Fibroblast of mammary gland (primary cell): ENCODE measurements at places on chromosomes 5 and 9.
A peak's percentile ranks its signal among the peaks of the same experiment; 100 is the strongest.

GRCh38 chr5:50325237-50325832 lies 115.8 kb downstream of the EMB start:
- peak; percentile 31 for DNase-seq

- DNase-seq = peak; percentile 80
Measured at GRCh38 chr9:77839459-77840140, 191.5 kb upstream of the GNA14 start.

DNA sequence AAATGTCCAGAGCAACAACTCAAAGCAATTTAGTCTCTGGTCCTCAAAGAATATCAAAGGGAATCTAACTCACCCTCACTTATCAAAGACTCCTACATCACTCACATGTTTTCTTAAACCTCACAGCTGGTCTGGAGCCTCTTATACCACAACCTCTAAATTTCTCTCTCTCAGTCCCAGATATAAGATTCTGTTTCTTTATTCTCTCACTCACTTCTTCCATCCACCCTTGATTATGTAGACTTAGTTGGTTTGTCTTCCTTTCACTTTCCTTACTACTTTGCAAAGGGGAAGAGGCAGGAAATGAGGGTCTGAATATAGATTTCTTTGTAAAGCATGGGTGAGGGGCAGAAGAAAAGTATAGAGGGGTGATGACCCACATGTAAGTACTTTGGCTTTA lies 75.4 kb upstream of the STARD4 start:
- no peak for DNase-seq

DNA sequence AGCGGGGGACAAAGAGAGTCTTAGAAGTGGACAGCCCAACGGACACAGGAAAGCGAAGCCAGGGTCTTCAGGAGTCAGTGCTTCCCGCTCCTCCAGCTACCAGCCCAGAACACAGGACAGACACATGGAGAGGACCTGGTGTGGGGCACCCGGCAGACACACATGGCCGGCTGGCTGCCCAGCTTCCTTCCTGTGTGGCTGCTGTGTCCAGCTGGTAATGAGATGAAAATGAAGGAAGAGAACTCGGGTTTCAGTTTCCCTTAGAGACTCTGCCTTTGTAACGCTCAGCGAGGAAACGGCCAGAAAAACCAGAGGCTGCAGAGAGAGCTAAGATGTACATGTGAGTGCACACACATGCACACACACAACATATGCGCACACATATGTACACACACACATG lies 87.5 kb downstream of the SECISBP2 start:
- DNase-seq = no peak

DNA sequence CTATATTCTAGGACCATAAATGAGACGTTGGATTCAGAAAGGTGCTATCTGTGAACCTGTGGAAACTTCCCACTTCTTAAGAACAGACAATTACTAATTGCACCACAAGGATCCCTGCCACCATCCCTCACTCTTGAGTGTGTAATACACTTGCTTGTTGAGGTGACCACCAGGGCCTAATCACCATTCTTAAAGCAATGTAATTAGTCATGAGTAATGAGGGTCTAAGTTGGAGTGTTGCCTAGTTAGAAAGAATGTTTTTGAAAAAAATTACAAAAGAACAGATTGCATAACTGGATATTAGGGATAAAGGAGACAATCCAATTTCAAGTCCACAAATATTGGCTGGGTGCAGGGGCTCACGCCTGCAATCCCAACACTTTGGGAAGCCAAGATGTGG lies 56.9 kb upstream of the TRIO start:
- DNase-seq = peak; percentile 65

- no peak for DNase-seq
Measured at GRCh38 chr9:113934829-113935676, 58.9 kb downstream of the ZNF618 start.

DNA sequence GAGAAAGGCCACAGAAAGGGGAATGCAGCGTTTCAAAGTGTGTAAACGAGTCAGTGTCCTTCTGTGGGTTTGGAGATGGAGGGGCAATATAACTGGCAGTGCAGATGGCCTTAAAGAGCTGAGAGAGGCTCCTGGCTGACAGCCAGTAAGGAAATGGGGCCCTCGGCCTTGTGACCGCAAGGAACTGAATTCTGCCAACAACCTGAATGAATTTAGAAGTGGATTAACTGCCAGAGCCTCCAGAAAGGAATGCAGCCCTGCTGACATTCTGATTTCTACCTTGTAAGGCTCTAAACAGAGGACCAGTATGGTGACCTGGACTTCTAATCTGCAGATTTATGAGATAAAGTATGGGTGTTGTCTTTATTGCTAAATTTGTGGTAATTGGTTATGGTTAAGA lies 17.5 kb upstream of the NREP start:
- peak; percentile 38 for DNase-seq

- DNase-seq = no peak
Measured at GRCh38 chr9:23683611-23684061, 142.4 kb downstream of the ELAVL2 start.
